ENCODE measurements at places on chromosomes 1 and 21. TPM values are rescaled to one million over a fixed set of nuclear protein-coding genes. Genes with fewer than 3 reads are reported as not detected.

DNA sequence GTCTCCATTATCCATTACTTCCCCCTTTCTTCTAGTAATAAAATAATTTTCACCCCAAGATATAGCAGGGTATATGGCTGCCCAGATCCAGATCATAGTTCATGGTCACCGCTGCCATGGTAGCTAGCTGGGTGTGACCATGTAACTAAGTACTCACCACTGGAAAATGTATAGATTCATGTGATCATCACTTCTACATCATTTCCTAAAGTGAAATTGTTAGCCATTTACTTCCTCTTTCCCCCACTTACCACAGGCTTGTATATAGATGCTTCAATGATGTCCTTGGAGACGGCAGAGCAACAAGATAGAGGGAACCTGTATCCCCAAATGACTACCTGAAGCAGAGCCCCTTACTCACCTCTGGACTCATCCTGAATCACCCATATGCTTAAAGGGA is 22.7 kb upstream of the EYA3 start:
- DNase-seq: no peak

GRCh38 chr1:11198851-11199594 is 9.9 kb downstream of the ANGPTL7 start:
- DNase-seq: no peak

Gene PPM1J
- total RNA-seq: 2.5 TPM

Gene LGR6
- total RNA-seq: 0.05 TPM

Gene RUNX1
- total RNA-seq: 25.4 TPM

DNA sequence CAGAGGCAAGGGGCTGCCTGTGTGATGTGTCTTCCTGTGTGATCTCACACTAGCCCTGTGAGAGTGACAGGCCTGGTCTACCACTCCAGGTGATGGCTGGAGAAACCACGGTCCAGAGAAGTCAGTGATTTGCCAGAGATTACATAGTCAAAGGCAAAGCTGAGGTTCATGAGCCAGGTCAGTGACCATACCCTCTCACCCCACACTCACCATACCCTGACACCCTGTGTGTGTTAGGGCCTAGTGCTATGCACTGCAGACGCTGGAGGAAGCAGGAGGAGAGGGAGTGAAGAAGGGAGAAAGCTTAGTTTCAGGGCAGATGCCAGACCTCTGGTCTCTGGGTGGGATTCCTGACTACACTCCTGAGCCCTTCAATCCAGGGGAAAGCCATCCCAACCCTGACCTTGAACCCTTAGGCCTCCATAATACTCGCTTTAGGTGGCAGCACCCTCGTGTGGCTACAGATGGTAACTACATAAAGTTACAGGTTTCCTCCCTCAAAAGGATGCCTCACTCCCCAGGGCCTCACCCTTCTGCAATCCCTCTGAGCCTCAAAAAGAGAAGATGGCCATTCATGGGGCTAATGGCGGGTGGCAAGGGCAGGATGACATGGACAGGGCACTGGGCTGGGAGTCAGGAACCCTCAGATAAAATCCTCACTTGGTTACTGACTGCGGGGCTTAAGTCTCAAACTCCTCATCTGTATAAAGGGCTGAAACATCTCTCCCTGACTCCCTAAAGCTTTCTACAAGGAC is 20.8 kb upstream of the SDC3 start:
- peak; percentile 40 for DNase-seq

Gene ESRRG
- 0.52 TPM for total RNA-seq

DNA sequence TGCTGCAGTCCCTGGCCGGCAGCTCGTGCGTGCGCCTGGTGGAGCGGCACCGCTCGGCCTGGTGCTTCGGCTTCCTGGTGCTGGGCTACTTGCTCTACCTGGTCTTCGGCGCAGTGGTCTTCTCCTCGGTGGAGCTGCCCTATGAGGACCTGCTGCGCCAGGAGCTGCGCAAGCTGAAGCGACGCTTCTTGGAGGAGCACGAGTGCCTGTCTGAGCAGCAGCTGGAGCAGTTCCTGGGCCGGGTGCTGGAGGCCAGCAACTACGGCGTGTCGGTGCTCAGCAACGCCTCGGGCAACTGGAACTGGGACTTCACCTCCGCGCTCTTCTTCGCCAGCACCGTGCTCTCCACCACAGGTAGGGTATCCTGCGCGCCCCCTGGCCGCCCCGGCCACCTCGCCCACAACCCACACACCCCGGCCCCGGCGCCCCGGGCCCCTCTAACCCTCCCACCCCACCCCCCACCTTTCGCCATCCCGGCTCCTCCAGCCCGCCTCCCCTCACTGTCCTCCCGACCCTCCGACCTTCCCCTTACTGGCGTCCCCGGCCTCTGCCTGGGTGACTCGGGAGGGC is 352 bp downstream of the KCNK1 start:
- DNase-seq: peak; percentile 31

Gene CSMD2
- total RNA-seq: under 0.01 TPM

GRCh38 chr1:153614906-153615305 is 1.2 kb downstream of the S100A14 start:
- no peak for DNase-seq

Gene TRMT13
- 9.4 TPM for total RNA-seq

DNA sequence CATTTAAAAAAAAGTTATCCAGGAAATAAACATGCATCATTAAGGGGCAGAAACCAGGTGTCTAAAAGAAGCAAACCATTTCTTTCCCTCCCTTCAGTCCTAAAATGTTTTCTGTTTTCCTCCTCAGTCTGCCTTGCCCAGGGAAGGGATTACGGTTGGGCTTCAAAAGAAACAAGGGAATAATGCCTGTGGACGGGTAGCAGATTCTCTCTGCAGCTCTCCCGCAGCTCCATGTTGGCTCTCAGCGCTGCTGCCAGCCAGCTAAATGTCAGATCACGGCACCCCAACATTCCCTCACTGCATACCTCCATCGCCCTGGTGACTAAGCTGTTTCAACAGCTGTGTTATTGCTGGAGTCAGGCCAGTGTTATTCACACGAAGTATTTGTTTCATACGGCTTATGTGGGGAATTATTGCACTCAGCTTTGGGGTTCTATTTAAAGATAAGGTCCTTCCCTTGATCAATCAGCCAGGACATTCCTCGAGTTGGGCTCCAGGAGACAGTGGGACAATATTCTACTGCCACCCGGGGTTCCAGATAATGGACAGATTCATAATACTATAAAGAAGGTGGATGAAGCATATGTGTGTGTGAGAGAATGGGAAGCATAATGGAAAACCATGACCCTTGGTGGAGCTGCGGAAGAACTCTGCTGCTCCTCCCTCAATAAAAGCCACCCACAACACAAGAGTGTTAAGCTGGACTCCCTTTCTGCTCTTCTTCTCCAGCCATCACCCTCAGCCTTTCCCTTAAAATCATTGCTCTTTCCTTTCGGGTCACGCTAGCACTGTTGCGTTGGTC is 58.2 kb downstream of the WLS start:
- DNase-seq: peak; percentile 93

DNA sequence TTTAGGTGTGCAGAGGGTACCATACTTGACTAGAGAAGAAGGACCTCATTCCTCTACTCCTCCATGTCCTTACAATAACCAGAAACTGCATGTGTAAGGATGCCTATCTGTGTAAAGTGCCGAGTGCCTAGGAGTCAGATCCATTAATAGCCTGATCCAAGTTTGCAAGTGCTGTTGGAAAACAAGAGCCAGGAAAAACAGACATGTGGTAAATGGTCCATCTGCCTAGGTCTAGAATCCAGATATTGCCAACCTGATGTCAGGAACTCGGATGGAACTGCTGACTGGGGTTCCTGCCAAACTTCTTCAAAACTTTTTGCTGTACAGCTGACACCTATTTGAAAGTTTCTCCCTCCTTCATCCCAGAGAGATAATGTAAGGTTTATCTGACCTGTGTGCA is 239.4 kb upstream of the CAMK1G start:
- DNase-seq: no peak

Gene DCDC2B
- total RNA-seq: not detected

Gene C1QA
- not detected for total RNA-seq

GRCh38 chr1:18097206-18097605 is 10.4 kb upstream of the IGSF21 start:
- no peak for DNase-seq

DNA sequence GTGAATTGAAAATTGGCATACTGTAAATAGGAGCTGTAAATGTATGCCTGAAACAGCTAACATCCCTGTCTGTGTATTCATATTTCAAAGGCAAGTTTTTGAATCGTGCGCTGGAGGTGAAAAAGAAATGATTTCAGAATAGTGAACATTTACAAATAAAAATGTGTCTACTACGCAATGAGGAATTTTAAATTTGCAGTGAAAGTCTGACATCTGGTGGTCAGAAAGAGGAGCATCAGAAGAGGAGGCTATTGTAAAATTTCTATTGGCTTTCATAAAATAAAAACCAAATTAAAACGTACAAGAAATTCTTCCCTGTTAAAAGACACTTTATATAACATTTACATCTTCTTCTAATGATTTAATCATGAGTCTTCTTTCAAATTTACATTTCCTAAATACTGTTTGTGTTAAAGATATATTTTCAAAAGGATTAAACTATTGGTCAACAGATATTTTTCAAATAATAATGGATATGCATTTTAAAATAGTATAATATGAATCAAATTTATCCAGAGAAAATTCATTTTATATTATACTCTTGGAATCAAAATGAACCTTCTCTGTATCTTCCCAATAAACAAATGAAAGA is 113.7 kb upstream of the RRP15 start:
- peak; percentile 52 for DNase-seq

DNA sequence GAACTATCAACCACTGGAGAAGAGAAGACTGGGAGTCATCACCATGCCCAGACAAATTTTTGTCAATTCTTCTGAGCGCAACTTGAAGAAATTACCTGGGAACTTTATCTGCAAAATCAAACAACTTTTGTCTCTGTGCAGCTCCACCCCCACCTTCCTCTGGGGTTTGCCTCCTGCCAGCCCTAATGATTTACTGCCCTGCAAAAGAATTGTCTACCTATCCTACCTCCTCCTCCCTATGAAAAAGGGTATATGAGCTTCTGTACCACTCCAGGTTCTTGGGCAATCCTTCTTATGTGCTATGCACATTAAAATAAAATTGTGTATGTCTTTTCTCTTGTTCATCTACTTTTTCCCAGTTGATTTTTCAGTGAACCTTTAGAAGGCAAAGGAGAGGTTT is 191.9 kb downstream of the URB2 start:
- no peak for DNase-seq

DNA sequence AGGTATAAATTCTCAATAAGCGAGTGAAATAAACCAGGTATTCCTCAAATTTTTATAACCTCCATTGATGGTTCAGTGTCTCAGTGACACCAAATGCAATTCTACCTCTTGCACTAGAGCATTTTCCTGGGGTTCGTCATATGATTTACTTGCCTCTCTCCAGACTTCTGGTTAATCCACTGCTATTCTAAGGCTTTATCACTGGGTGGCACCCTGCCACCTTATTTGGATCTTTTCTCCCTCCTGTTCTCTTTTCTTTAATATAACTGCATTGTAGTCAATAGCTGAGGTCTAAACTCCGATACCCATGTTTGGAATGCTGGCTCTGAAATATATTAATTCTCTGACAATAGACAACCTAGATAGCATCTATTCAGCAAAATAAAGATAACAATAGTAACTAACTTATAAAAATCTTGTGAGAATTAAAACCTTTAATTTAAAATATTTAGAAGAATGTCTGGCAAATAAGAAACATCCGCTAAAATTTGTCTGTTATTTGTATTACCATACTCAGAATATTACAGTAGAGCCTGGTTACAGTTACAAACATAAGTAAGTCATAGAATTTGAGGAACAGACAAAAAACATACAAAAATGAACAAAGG is 436.4 kb downstream of the PLA2G4A start:
- DNase-seq: peak; percentile 43

DNA sequence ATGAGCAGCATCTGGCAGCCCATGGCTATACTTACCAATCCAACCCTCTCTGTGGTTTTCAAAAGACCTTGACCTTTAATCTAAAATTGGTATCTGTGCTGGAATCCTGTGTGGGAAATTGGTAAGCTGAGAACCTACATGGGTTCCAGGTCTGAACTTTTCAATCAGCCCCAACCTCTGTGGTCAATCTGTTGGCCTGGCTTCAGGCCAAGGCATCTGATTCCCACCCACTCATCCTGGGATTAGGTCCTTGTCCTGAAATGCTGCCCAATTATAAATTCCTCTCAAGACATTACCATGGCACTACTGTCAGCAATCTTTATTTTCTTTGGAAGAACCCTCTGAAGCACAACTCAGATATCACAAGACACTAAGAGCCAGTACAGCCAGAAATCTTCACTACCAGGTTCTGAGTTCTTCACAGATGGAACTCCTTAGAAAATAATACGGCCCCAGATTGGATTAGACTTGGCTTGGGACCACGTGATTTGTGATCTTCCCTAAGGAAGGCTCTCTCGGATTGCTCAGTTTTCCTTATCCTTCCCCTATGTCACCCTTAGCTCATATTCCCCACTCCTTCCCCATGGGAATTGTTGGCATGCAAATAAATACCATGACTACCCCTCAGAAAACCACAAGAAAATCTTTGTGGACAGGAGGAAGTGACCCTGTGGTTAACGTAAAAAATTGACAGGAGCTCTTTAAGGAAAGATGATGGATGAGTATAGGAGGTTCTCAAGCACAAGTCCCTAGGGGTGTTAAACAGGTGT is 207.9 kb upstream of the ST6GALNAC5 start:
- peak; percentile 36 for DNase-seq

GRCh38 chr1:159839116-159839849 is 12.6 kb downstream of the SLAMF8 start:
- no peak for DNase-seq

Measured in renal cortical epithelial cell (primary cell).